Activated CD8-positive, alpha-beta memory T cell treated with anti-CD3 and anti-CD28 coated beads for 1 hour (primary cell): ENCODE measurements at places on chromosomes 13 and 19.

DNA sequence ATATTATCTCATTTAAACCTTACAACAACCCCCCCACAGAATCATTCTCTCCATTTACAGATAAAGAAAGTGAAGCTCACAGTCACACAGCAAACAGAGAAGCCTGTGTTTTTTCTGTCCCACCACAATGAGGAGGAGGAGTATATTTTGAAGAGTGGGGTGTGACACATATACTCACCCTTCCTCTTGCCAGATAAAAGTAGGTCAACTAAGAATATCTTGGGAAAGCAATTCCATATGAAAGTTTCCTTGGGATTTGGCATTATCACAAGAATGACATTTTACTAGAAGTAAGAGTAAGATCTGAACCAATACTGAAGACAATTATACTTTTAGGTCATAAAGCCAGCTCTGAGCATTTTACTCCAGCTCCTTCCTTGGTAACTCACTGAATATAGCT, 287.5 kb upstream of the HTR2A start:
- no peak for DNase-seq

DNA sequence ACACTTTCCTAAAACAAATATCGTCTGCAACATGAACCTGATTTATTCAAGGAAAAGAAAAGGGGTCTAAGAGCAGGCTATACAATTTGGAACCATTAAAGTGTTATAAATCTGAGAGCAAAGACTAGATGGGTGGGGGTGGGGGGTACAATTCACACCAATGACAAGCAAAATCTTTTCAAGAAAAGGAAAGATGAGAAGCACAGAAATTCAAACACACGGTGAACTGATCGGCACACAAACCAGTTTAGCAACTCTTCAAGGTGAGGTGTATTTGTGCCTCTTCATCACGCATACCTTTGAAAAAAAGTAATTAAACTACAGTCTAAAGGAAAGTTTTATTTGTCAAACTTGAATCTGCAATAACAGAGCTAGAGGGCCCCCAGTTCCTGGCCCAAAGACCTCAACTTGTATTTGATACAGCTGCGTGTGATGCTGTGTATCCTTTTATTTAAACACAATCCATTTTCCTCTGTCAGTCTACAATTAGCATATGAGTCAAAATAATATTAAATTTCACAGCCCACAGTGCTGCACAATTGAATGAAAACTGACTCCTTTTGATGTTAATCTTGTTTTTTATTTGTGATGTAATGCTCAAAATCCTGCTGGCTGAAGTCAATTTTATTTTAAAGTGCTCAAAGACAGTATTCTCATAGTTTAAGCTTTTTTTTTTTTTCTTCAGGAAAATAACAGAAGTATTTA, 14.2 kb downstream of the EFNB2 start:
- no peak for DNase-seq

DNA sequence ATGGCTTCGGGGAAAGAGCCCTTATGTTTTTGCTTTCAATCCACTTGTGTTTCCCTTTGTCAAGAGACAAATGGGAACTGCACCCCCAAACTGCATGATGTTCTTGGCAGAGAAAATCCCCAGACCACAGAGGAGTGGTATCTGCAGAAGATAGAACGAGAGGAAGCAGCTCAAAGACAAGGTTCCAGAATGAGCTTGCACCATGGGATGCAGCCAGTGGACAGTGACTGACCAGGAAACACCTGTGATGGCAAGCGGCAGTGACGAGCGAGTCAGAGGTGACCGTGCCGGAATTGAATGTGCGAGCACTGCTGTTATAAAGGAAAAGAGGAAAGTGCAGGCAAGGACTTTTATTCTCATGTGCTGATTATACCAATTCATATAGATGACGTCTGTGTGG, 46.3 kb downstream of the IRS2 start:
- no peak for DNase-seq

- no peak for DNase-seq
Measured at GRCh38 chr13:82879921-82880320, 1002.4 kb downstream of the SLITRK1 start.

GRCh38 chr19:53581871-53582279, 43.9 kb downstream of the ZNF331 start:
- DNase-seq = no peak

GRCh38 chr19:18659281-18660050, 22.6 kb downstream of the KLHL26 start:
- DNase-seq = no peak

DNA sequence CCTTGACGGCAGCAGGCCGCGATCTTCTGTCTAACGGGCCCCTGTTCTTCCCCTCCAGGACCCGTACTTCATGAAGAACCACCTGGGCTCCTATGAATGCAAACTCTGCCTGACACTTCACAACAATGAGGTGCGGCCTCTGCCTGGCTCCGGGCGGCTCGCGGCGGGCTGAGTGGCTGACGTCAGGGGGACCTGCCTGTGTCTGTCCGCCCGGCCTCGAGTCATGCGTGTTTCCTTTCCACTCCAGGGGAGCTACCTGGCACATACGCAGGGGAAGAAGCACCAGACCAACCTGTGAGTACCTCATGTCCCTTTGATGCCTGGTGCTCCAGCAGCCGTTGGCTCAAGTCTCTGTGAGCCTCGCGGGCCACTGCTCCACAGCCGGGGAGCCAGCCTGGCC, 4.6 kb upstream of the AMH start:
- no peak for DNase-seq

- DNase-seq = no peak
Measured at GRCh38 chr13:71979616-71980015, 112.6 kb upstream of the DACH1 start.

DNA sequence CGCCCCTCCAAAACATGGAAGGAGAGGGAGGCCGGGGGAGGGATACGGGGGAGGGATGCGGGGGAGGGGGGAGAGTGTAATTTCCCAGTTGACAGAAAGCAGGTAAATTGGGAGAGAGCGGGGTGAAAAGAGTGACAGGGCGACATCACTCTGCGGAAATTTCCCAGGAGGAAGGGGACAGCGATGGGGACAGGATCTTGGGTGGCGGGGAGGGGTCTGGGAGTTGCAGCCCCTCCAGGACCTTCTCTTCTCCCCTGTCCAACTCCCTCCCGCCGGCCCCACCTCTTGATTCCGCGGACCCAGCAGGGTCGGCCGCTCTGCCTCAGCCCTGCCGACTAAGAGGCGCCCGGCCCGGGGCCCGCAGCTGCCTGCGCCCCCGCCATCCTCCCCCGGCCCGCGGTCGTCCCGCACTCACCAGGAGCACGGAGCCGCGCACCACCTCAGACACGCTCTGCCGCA, 108.0 kb upstream of the DOCK9 start:
- DNase-seq = no peak

- no peak for DNase-seq
Measured at GRCh38 chr19:2016041-2016807, 710 bp upstream of the BTBD2 start.

DNA sequence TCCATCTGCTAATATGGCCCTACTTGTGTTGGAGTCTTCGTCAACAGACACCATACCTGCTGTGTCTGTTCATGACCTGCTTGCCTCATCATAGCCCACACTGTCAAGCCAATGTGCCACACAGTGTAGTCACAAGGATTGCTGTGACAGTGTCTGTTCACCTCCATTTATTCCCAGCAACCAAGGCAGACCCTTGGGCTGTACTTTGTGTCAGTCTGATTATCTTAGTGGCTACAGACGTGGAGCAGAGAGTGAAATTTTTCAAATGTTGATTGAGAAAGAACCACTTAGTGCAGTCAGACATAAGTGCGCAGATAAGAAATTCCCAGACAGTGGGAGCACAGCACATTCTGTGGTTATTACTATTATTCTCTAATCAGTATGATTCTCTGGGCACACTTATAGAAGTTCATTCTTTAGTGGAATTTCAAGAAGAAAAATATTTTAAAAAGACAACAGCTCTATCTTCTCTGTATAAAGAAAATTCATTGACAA, 184.6 kb downstream of the GPC6 start:
- DNase-seq = no peak
